ENCODE measurements at places on chromosomes 16 and 17.
A peak's percentile ranks its signal among the peaks of the same experiment; 100 is the strongest.

GRCh38 chr16:89584768-89585549, 9.4 kb downstream of the CPNE7 start:
- DNase-seq, result no peak

DNA sequence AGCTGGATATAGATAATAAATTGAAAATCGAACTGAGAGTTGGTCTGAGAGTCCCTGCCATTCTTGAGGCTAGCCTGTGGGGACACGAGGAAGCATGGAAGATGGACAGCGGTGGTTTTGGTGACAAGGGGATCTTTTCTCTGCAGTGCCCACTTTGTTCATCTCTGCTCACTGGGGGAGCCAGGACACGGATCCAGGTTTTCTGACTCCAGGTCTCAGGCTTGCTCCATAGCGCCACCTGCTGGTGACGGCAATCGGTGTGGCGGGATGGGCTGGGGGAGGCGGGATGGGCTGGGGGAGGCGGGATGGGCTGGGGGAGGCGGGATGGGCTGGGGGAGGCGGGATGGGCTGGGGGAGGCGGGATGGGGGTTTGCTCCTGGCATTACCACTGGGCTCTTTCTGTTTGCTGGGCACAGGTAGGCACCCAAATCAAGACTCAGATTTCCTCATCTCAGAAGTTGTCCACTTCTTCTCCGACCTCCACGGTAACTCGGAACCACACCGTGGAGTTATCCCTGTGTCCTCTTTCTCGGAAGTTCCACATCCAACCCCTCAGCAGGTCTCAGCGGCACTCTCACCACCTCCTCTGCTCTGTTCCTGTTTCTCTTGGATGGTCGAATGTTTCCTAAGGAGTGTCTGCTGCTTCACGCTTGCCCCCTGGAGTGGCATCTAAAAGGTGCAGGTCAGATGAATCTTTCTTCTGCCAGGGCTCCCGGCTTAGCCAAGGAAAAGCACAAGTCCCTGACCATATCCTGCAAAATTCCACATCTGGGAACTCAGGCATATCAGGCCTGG, 142.4 kb downstream of the CYLD start:
- DNase-seq, result peak; percentile 1

DNA sequence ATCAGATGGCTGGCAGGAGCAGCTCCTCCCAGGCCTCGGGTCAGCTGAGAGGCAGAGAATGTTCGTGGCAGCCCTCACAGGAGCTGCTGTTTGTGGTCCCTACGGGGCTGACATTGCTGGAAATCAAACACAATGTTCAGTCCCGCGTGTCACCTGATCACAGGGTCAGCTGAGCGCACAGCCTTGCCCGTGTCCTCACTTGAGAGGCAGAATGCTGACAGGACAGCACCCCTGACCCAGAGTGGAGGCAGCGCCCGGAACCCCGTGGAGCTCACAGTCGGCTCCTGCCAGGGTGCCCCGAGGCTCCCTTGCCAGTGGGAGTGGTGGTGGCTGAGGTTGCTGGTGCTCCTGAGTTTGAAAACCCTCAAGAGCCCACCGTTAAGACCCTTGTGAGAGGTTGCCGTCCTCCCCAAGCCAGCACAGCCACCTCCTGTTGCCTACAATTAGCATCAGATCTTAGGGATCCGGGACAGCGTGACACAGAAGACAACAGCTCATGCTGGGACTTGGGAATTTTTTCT, 3.6 kb upstream of the CHMP6 start:
- no peak for DNase-seq

- no peak for DNase-seq
Measured at GRCh38 chr16:30356401-30357084, 1.4 kb upstream of the CD2BP2 start.

GRCh38 chr17:81386141-81386645, 9.1 kb upstream of the BAHCC1 start:
- no peak for DNase-seq

- peak; percentile 61 for DNase-seq
Measured at GRCh38 chr17:37490022-37490587, 414 bp downstream of the DUSP14 start.

- DNase-seq, result peak; percentile 54
Measured at GRCh38 chr16:4272114-4272956, 488 bp downstream of the TFAP4 start.

GRCh38 chr17:77679589-77679988, 278.9 kb upstream of the TNRC6C start:
- DNase-seq, result peak; percentile 34

GRCh38 chr17:50768346-50768761, 1.0 kb upstream of the ANKRD40CL start:
- DNase-seq, result no peak

DNA sequence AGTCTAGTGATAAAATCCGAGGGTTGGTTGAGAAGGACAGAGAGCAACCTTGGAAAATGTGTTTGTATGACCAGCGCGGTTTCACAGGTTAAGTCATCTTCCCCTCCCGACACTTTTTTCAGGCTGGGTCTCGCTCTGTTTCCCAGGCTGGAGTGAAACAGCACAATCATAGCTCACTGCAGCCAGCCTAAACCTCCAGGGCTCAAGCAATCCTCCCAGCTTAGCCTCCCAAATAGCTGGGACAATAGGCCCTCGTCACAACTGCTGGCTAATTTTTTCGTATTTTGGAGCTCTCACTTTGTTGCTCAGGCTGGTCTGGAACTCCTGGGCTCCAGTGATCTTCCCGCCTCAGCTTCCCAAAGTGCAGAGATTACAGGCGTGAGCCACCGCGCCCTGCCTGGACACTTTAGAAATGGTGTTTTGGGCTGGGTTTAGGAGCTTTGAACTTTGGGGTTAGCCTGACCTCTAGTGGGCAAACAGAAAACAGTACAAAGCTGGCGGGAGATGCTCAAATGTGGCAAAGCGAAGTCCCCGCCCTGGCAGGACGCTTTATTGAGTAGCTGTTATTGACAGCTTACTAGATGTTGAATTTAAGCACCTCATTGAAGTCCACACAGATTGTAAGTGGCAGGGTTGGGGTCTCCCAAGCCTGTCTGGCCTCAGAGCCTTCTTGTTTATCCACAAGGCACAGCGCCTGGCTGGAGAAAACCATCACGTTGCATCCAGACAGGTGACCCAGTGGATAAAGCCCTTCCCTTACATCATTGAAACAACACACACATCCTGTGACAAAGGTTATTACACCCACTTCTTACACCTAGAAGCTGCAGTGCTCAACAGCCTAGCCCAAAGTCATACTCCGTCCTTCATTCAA, 34.7 kb upstream of the RBBP6 start:
- peak; percentile 84 for DNase-seq

GRCh38 chr16:89658221-89658879, 714 bp downstream of the SPATA33 start:
- no peak for DNase-seq

DNA sequence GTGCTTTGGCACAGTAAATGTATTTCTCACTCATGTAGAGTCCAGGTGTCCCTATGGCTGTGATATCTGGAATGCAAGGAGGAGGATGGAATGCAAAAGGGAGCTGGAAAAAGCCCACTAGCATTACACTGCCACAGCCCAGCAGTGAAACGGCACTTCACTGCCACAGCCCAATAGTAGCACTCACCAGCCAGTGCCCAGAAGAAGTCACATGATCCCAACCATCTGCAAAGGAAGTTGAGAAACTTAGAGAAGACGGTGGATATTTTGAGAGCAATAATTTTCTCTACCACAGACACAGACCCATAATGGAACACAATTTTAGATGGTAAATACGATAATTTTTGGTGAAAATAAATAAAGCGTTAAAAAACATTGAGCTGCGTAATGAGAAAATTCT, 51.8 kb downstream of the C16orf82 start:
- no peak for DNase-seq

- DNase-seq, result peak; percentile 19
Measured at GRCh38 chr17:75428543-75429469, 23.3 kb upstream of the GRB2 start.

- DNase-seq, result no peak
Measured at GRCh38 chr16:67206838-67207248, 7.9 kb downstream of the ELMO3 start.

GRCh38 chr16:69762814-69763598, 874 bp downstream of the WWP2 start:
- DNase-seq, result peak; percentile 19

- DNase-seq, result no peak
Measured at GRCh38 chr16:66475232-66475631, 48.1 kb downstream of the BEAN1 start.

DNA sequence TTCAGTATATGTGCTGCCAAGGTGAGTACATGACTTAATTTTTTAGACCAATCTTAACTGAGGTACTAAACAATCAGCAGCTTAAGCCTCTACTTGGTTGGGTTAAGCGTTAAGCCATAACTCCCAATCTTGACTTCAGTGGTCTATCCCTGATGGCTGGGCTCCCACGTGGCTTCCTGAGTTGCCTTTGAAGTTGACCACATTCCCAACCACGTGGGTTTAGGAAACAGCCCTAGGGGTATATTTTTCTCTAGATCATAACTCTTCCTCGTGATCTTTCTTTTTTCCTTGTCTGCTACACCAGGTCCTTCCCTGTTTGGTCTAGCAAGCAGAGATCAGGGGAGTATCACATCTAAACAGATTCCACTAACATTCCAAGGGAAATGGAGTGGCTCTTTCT, 20.1 kb upstream of the PIRT start:
- DNase-seq, result no peak

GRCh38 chr17:7579001-7579833, at the start of gene CD68:
Gene CD68, plus strand, starts transcription at chr17:7579638. Its CDS starts 40 bp downstream, at chr17:7579678.
- peak; percentile 91 for DNase-seq

DNA sequence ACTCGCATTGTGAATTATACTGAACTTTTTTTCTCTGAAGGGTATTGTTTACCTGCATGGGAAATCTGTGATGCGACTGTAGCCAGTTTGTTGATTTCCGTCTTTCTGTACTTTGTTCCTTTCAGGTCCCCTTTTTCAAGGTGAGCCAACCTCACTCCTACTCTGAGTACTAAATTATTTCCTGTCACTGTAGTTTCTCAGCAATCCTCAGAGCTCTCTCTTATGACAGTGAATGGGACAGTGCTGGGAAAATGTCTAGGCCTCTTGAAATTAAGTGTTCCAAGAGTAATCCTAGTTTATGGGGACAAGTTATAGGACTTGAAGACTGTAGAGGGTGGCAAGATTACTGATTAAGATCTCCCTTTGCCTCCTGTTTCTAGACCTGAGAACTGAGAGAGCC, 167.6 kb downstream of the CNTNAP4 start:
- no peak for DNase-seq

DNA sequence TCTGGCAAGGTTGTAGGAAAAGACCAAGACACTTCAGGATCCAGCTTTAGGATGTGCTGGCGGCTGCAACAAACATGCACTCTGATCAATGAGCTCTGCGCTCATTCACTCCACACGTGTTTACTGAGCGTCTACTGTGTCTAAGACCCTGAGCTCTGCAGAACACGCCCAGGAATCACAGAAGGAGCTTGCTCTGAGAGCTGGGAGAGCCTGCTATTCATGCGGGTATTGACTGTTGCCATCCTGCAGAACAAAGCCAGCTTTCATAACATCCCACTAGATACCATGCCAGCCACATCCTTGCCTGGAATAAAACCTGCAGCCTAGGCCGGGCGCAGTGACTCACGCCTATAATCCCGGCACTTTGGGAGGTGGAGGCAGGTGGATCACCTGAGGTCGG, 44.1 kb downstream of the NXN start:
- DNase-seq, result no peak

GRCh38 chr17:17028059-17028877, 14.0 kb upstream of the MPRIP start:
- no peak for DNase-seq

DNA sequence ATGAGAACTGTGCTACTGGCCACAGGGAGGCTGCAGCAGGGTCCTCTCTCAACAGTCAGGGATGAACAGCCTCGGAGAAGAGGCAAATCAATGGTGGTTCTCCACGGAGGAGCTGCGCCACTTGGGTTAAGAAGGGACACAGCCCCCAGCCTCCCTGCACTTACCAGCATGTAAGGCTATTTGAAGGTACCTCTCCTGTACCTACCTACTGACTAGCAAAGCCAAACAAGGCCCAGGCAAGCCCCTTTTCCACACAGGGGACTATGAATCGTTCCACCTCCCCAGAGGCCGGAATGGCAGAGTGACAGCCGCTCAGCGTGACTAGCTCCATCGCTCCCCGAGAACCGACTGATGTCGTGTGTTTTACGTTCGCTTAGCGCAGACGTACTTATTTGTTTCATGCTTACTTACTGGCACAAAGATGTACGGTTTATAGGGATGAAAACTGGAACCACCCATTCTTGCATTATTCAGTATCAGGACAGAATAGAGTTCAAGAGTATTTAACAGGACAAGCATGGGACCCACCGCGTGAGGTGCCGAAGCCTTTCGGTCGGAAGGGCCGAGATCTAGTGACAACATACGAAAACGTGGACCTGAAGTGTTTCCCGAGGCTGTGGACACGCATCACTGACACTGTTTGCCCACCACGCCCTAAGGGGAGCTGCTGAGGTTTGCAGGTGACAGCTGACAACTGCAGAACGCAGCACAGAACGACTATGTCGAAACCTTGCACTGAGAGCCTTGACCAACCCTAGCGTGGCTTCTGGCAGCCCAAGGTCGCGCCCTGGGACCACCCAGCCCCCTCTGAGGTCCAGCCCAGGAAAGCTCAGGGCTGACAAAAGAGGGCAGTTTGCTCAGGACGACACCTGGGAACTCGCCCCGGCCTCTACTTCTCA, 1.0 kb downstream of the TEPSIN start:
- no peak for DNase-seq

- peak; percentile 69 for DNase-seq
Measured at GRCh38 chr16:57648581-57649442, 19.3 kb upstream of the ADGRG3 start.

- DNase-seq, result no peak
Measured at GRCh38 chr17:75959051-75959838, 18.4 kb upstream of the FBF1 start.

DNA sequence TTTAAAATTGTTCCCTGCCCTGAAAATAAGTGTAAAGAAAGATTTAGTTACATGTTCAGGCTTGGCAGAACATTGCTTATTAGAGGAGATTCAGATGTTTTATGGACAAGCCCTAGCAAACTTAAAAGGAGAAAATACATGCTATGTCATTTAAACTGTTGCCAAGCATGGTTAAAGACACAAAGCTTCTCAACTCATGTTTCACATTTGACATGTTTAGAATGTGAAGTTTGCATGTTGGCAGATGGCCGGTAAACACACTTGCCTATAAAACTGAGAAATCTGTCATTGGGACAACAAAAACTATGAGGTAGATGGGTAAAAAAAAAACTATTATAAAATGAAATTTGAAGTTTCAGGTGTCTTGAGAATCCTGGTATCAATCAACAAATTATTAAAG, 5.8 kb downstream of the KRTAP29-1 start:
- DNase-seq, result no peak

DNA sequence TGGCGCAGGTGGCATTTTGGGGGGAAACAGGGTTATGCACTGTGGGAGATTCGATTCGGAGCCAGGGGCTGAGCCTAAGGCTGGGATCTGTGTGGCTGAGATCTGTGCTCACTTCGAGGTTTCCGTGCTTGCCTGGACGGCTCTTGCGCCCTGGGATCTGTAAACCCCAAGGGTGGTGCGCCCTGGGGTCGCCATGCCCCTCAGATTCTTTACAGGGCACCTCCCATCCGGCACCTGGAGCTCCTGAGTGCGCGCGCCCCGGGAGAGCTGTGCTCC, 377 bp downstream of the SLC13A5 start:
- no peak for DNase-seq
